ENCODE measurements at places on chromosomes 12 and 14.

GRCh38 chr12:104649217-104649824, 192.6 kb downstream of the CHST11 start:
- no peak for DNase-seq

DNA sequence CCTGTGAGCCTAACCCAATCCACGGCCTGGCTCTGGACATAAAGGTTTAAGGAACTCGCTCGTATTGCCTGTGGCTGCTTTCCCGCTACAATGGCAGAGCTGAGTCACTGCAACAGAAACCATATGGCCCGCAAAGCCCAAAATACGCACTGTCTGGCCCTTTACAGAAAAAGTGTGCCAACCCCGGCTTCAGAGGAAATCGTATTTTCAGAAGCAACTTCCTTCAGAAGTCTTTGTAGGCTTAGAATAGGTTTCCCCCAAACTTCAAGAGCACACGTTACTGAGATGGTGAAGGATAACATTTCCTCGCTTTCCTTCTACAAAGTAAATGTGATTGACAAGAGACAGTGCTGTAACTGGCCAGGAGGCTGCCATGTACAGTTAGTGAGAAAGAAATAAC, 34.8 kb upstream of the TESC start:
- DNase-seq = no peak

DNA sequence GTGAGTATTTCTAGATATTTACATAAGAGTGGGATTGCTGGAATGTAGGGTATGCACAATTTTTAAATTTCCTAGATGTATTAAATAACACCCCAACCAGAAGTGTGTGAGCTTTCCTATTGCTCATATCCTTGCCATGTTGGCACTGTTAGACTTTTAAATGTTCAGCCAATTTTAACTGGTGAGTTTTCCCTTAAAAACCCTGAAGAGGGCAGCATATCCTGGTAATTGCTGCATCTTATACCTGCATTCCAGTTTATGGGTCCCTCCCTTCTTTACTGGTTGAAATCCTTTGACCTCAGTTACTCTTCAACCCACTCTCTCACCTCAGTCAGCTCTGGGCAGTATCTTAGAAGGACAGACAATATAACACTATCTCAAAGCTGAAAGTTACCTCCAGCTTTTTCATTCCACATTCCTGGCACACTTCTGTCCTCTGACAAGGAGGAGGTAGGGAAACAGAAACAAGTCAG, 270.6 kb downstream of the PAWR start:
- DNase-seq = no peak

GRCh38 chr14:85991156-85991555, 461.2 kb downstream of the FLRT2 start:
- no peak for DNase-seq

DNA sequence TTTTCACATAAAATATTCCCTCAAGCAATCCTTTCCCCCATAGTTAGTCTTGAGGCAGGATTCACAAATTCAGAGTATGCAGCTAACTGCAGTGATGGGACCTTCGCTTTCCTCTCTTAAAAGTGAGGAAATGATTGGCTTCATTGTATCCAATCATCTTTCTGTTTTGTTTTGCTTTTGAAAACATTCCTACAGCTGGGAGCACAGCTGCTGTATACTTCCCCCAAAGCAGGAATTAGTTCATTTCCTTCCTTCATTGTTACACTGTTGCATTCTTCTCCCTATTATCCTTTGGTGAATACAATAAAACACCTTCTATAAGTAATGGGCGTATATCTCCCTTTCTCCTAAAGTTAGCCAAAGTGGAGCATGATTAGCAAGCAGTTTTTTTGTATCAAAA, 9.4 kb upstream of the GAS2L3 start:
- no peak for DNase-seq

DNA sequence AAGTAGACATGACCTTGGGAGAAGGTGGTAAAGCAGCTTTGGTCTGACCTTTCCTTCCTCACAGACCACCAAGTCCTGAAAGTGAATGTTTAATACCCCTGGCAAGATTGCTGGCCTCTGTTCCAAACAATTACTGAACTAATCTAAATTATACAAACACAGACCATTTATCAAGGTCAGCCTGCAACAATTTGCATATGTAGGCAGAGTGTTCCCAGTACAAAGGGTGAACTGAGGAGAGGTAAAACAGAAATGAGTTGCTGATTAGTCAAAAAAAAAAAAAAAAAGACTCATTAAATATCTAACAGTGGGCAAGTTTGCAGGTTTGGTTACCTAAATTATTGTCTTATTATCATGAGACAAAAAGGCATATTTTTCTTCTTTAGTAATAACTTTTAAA, 506.5 kb downstream of the TMEM117 start:
- DNase-seq = no peak

GRCh38 chr12:53676656-53677015, 753 bp upstream of the ATP5MC2 start:
- peak; percentile 74 for DNase-seq

DNA sequence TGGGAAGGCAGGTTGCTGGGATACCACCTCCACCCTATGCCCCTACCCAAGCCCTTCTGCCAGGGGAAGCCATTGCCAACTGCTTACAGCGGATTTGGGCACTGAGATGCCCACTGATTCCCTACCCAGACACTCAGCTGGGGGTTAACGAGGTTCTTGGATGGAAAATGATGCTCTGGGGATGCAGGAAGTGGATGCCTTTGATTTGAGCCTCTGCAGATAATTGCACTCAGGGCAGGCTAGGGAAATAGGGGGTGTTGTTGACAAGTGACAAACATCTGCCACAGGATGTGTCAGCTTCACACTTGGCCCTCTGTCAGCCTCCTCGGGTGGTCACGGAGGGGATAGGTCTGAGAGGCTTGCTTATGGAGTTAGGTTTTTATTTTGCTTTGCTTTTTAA, 57.4 kb downstream of the RPH3A start:
- no peak for DNase-seq

DNA sequence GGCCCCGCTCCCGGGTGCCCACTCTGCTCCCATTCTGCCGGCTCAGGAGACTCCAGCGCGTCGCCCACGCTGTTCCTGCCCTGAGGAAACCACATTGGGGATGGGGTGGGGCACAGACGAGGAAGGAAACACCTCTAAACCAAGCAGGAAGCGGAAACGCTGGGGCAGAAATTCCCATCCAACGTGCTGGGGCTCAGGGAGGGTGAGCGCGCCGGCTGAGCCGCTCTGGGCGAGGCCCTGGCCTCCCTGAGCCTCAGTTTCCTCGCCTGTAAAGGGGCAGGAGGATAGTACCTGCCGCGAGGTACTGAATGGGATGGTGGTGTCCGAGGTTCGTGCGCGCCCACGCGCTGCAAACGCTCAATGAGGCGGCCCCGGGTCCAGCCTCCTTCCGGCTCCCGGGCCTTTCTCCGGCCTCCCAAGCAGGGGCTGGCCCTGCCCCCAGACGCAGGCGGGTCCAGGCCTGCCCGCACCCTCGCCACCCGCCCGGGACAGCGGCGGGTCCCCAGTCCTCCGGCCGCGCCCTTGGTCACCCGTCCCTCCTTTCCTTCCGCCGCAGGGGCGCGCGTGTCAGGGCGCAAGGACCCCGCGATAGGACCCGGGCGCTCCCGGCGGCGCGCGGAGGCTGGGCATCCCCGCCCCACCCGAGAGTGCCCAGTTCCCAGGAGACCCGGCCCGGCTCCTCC, 673 bp downstream of the BEGAIN start:
- DNase-seq = peak; percentile 56

- no peak for DNase-seq
Observed at GRCh38 chr12:104865080-104865479, 93.0 kb downstream of the SLC41A2 start.

DNA sequence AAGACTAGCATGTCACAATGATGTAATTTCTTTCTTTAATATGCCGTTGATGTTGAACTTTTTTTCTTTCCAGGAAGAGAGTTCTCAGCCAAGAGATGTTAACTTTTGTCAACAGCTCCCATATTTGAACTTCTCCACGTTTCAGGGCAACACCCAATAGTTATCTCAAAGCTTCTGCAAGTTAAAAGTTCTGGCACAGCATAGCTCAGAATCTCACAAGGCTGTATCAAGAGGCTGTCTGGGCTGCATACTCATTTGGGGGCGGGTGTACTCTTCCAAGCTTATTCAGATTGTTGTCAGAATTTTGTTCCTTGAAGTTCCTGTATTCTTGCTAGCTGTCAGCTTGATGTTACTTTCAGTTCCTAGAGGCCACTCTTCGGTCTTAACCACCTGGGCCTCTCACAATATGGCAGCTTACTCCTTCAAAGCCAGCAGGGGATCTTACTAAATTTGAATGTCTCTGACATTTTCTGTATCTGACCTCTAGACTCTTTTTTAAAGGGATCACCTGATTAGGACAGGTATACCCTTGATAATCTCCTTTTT, 38.9 kb downstream of the KCNC2 start:
- no peak for DNase-seq

DNA sequence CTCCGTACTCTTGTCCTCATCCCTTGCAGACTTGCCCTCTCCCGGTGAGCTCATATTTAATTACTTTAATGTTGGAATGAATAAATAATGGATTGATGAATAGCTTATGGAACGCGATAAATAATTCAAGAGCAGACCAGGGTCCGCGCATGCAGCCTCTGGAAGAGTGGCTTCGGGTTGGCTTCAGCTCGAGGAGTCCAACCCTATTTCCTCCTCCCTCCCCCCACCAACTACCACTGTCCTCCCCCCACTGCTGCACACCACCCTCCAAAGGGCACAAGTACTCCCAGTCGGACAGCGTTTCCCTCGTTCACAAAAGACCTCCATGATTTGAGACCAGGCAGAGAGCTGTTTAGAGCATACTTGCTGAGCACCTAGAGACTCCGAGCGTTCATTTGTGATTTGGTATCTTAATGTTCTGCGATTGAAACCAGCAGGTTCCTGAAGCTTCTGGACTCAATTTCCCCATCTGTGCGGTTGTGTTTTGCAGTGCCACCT, 647 bp upstream of the SIX1 start:
- DNase-seq = no peak

DNA sequence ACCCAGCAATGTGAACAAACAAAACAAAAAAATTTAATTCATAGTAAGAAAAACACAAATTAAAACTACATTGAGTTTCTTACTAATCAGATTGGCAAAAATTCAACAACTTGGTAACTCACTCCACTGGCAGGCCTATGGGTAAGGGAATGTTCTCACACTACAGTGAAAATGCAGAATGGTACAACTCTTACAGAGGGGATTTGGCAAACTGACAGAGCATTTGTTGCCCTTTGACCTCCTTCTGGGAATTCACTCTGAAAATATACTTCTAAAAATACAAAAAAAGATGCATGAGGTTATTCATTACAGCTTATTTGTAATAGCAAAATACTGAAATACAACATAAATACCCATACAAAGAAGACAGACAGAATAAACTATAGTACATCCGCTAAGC, 32.8 kb downstream of the ABCD2 start:
- DNase-seq = no peak

DNA sequence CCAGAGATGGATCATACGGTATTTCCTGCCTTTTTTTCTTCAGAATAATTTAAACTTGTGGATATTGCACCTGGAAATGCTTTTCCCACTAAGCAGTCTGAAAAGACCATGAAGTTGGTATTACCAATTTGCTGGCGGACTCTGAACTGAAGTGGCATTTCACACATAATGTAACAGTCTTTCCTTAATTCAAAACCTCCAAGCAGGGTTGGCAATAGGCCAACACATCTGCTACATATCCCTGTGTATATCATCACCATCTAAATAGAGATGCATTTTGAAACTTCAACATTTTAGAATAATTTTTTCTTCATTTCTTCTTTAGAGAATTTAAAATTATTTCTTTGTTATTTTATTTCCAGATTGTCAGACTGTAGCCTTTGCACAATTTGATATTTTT, 100.5 kb downstream of the TSPAN8 start:
- no peak for DNase-seq

GRCh38 chr12:124386059-124386458, 91.2 kb downstream of the RFLNA start:
- no peak for DNase-seq

- no peak for DNase-seq
Observed at GRCh38 chr14:26281280-26281998, 316.4 kb downstream of the NOVA1 start.

DNA sequence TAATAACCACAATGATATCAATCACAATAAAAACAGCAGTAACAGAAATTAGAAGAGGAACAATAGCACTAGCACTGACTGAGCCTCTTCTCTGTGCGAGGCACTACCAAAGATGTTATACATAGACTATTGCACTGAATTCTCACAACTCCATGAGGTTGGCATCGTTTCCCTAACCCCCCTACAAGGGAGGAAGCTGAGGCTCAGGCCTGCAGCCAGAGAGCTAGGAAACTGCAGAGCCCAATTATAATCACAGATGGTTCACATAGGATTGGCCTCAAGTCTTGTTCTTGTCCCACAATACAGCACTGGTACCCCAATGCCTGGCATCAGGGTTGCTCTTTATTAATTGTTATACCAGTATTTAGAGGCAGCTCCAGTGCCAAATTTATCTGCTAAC, 278.0 kb downstream of the CEP128 start:
- DNase-seq = no peak

- DNase-seq = no peak
Observed at GRCh38 chr14:61454545-61454944, 133.2 kb downstream of the PRKCH start.

GRCh38 chr12:87953256-87953860, 75.8 kb downstream of the C12orf50 start:
- no peak for DNase-seq

- DNase-seq = no peak
Observed at GRCh38 chr14:38238332-38238731, 17.6 kb downstream of the CLEC14A start.

GRCh38 chr14:24430143-24430681, 458 bp downstream of the KHNYN start:
- peak; percentile 91 for DNase-seq

- DNase-seq = no peak
Observed at GRCh38 chr12:28034271-28034670, 61.7 kb upstream of the PTHLH start.

- DNase-seq = no peak
Observed at GRCh38 chr14:64118892-64119291, 175.3 kb downstream of the ESR2 start.

- DNase-seq = no peak
Observed at GRCh38 chr12:111635524-111635923, 36.4 kb upstream of the ATXN2 start.

- DNase-seq = no peak
Observed at GRCh38 chr12:111389635-111390034, 16.1 kb upstream of the SH2B3 start.

DNA sequence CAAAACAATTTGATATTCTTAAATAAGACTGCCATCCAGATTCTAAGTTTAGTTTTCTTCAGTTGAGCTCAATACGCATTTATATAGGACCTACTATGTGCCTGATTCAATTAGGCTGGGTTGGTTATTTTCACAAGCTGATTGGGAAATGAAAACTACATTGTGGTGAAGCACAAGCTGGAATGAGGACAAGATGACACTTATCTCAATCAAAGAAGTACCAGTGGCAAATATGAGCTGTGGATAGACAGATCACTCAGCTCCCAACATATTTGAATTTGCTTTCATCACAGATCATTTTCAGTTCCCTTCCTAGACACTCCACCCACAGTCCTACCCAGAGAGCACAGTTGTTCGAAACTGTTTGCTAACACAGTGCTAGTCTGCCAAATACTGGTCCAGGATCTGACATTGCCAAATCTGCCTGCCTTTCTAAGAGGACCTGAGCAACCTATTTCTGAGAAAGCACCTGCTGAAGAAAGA, 74.7 kb downstream of the LLPH start:
- no peak for DNase-seq

All from sciatic nerve (tissue), 2 donors.